Stimulated activated CD4-positive, alpha-beta T cell treated with anti-CD3 and anti-CD28 coated beads, Interleukin-12 subunit alpha, Interleukin-12 subunit beta, amount 100 ng/mL, for 4 hours (primary cell): ENCODE measurements at places on chromosomes 16 and 17.

GRCh38 chr17:32865141-32865540 lies 11.8 kb downstream of the MYO1D start:
- no peak for DNase-seq

GRCh38 chr17:13671771-13672170 lies 70.0 kb upstream of the HS3ST3A1 start:
- DNase-seq, result no peak

- DNase-seq, result no peak
Observed at GRCh38 chr17:57412520-57413096, 156.3 kb downstream of the MSI2 start.

- no peak for DNase-seq
Observed at GRCh38 chr17:34156401-34156740, 98.7 kb upstream of the CCL2 start.

GRCh38 chr16:165539-166374 lies at the start of gene HBM:
Gene HBM, plus strand, starts transcription at chr16:165978. Its CDS starts 20 bp downstream, at chr16:165998.
- peak; percentile 10 for DNase-seq

- no peak for DNase-seq
Observed at GRCh38 chr17:78903101-78903779, at the start of gene CEP295NL. Gene CEP295NL, minus strand, starts transcription at chr17:78903201. Its CDS starts 1,373 bp downstream, at chr17:78901828.

DNA sequence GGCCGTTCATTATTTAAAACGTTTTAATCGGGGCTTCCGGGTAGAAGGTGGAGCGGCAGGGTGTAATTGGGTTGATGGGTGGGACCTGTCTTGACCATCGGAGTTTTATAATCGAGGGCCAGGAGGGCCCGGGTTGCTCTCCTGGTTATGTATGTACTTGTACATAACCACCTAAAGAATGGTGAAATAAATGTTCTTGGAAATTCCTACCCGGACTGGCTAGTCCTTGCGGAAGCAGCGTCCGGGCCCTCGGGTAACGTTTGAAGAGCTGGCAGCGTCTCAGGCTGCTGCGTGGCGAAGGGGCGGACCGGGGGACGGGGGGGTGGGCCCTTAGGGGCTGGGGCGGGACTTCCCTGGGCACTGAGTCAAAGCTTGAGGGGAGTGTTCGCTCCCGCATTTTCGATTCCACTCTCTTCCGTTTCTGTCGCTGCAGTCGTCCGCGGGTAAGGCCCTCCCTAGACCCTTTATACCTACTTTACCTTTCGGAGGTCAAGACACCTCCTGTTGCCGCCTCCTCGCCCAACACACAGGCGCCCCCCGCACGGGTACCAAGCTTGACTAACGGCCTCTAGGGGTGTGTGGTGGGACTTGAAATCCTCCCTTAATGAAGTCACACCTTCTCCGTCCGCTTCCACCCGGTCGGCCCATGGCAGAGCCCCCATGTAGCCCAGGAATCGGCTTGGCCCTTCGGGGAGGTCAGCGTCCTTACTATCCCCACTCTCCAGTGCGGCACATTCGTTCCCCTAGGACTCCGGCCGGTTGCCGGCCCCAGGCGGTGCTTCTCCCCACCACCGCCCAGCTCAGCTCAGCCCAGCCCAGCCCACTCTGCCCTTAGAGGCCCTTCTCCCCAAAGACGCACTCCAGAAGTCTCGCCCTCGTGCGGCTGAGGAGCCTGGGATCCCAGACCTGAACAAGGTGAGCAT lies at the start of gene TMEM106A:
TSS of gene TMEM106A (plus strand) at position 396 of the 923 bp plus-strand sequence. CDS start 1,167 bp downstream, outside the sequence.
- peak; percentile 70 for DNase-seq

DNA sequence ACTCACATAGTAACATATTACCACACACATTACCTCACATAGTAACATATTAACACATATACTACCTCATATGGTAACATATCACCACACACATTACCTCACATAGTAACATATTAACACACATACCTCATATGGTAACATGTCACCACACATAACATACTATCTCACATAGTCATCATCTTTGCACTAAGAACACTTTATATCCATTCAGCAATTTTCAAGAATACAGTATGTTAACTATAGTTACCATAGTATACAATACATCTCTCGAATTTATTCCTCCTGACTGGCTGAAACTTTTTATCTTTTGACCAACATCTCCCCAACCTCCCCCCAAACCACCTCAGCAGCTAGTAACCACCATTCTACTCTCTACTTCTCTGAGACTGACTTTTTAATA lies 7.6 kb downstream of the NUDT7 start:
- DNase-seq, result no peak

DNA sequence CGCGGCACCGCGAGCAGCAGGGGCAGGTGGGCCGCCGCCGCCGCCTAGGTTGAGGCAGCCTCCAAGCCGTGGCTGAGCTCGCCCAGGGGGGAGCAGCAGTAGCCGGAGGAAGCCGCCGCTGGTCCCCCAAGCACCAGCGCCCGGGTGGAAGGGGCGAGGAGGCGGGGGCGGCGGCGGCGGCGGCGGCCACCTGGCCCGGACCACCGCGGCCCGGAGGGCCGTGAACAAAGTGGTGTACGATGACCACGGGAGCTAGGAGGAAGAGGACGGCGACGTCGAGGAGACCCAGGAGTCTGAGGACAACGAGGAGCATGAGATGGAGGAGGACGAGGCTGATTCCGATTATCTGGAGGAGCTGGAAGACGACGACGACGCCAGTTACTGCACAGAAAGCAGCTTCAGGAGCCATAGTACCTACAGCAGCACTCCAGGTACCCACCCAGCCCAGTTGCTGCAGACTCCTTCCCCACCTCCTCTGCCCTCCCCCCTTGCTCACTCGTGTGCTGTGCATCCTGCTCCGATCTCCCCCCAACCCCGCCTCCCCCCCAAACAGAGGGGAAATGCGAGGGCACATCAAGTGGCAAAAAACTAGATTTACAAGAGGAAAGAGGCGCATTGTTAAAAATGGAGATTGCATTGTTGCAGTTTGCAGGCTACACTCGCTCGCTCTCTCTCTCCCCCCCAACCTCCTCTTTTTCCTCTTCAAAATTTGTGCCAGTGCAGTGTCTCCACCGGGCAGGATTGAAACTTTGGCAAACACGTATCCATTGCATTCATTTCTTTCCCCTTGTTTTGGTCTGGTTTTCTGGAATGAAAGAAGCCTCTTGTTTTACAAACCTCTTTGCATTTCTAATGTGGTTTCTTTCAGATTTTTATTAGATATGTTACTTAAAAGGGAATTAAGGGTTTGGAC lies 41.8 kb upstream of the AMZ2 start:
- no peak for DNase-seq

DNA sequence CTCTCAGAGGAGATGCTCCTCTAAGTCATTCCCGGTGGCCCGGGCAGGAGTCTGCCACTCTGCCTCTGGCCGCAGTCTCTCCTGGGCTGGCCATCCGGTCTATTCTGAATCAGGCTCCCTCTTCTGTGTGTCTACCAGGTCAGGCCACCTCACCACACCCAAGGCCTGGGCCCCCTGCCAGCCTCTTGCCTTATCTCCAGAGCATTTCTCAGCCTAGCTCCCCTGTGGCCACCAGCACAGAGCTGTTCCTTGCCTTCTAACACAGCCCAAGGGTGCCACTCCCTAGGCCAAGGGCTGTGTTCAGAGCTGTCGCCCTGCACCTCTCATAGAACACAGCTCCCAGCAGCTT lies 55.3 kb downstream of the MYO18A start:
- no peak for DNase-seq

GRCh38 chr17:60371818-60372510 lies 20.0 kb downstream of the USP32 start:
- no peak for DNase-seq

- no peak for DNase-seq
Observed at GRCh38 chr16:51880776-51881175, 666.2 kb downstream of the TOX3 start.

DNA sequence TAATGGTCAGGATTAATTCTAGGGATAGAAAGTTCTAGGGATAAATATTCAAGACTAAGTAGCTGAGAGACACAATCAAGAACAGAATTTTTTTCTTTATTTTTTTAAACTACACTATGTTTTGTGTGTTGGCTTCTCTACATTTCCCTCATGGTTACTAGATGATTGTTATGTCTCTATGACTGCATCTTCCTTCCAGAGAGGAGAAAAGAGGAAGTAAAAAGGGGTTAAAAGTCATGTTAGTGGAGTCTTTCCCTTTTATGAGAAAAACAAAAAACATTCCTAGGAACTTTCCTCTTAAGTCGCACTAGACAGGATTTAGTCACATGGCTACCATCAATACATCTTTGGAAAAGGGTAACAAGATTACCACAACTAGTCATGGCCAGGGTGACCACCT lies 375.0 kb downstream of the KCNJ2 start:
- DNase-seq, result no peak

DNA sequence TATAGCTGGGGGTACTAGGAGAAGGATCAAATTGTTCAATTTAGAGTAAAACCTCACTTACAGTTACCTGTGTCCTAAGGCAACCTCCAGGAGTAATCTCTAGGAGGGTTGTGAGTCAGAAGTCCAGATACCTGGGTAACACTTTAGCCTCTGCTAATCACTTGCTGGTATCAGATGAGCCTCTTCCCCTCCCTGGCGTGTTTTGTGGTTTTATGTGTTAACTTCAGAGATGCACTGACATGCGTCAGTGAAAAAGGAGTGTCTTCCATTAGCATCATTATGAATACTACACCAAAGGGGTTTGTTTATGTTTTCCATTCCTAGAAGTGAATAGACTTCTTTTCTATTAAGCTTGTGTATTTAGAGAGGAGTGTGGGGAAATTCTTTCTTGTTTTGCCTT lies 208.2 kb downstream of the FTO start:
- no peak for DNase-seq

DNA sequence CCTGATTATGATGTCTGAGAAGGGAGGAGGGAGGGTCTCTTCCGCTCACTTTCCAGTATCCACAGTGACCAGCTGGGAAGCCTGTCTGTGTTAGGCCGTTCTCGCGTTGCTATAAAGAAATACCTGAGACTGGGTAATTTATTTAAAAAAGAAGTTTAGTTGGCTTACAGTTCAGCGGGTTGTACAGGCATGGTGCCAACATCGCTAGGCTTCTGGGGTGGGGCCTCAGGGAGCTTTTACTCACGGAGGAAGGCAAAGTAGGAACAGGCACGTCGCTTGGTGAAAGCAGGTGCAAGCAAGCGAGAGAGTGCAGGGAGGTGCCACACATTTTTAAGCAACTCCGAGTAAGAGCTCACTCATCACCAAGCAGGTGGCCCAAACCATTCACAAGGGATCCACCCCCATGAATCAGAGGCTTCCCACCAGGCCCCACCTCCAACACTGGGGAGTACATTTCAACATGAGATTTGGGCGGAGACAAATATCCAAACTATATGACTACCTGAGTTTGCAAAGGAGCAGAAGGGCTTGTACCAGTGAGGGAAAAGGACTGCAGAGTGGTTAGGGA lies 137.5 kb downstream of the CCDC182 start:
- no peak for DNase-seq

GRCh38 chr17:13550291-13550690 lies 51.4 kb downstream of the HS3ST3A1 start:
- DNase-seq, result no peak

DNA sequence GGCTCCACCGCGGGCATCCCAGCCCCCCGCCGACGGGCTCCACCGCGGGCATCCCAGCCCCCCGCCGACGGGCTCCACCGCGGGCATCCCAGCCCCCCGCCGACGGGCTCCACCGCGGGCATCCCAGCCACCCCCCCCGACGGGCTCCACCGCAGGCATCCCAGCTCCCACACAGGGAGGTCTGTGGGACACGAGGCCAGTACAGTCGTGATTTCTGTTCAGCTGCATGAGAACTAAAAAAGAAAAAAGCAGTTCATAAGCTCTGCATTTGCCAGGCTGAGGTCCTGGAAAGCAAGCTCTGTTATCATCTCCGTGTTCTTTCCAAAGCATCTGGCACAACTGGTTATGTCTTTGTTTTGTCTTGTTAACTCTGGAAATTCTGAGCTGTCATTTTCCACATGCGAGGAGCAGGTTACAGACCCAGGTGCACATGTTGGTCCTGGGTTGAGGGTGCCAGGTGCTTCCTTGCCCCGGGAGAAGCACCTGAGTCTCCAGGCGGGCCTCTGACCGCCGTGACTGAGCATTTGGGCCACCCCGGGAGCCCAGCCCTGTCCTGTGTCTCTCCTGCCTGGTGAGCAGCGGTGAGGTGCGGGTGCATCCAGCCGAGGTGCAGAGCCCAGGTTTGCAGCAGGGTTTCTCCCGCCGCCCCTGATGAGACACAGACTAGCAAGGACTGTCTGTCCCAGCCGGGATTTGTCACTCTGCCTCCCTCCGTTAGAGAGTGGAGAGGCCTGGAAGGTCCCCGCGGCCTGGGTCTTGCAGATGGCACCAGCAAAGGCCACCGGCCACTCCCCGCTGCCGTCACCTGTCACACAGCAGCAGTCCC lies 9.9 kb upstream of the WFIKKN1 start:
- DNase-seq, result no peak

GRCh38 chr17:69757688-69758430 lies 317.2 kb upstream of the KCNJ16 start:
- DNase-seq, result no peak

DNA sequence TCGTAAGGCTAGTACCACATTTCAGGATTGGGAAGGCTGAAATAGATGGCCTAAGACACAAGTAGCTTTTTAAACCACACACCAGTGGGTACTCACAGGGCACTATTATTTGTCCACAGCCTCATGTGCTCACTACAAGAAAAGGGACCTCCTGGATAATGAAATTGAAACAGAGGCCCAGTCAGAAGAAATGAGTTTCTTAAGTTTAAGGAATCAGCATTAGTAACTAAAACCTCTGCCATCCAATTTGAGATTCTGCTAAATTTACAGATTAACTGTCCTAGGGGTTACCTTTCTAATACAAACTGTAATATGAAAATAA lies 3.0 kb downstream of the USP7 start:
- no peak for DNase-seq

DNA sequence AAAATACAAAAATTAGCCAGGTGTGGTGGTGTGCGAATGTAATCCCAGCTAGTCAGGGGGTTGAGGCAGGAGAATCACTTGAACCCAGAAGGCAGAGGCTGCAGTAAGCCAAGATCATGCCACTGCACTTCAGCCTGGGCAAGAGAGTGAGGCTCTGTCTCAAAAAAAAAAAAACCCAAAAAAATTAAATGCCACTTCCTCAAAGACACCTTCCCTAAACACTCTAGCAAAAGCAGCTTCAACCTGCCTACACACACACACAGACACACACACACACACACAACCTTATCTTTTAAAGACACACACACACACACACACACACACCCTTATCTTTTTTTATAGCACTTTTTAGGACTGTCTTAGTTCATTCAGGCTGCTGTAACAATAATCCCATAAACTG lies 201.7 kb upstream of the PSMD7 start:
- DNase-seq, result no peak

GRCh38 chr16:65316808-65317207 lies 194.9 kb upstream of the CDH11 start:
- DNase-seq, result no peak

GRCh38 chr17:15309236-15309635 lies 32.2 kb downstream of the TEKT3 start:
- DNase-seq, result no peak
